ENCODE measurements at places on chromosomes 12 and 14.

DNA sequence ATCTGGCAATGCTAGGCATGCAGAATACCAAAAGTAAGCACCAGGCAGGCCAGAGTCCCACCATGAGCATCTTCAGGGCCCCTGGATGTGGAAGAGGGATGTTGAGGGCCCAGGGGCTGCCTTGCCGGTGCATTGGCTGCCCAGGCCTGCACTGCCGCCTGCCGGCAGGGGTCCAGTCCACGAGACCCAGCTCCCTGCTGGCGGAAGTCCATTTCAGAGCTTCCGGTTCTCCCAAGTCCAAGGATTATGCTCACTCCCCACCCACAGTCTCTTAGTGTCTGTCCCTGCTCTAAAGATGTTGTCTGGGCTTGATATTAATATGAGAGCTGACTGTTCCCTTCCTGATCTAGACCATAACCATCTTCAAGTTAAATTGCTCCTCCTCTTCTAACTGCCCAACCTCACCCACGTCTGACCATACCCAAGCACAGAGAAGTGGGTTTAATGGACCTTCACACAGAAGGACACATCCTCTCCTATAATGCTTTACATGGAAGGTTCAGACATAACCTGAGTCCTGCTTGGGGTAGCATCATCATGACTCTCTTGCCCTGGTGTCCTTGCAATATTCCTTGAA lies 117.4 kb downstream of the DAD1 start:
- peak; percentile 30 for DNase-seq

- no peak for DNase-seq
Observed at GRCh38 chr14:92651106-92651757, 97.2 kb downstream of the LGMN start.

DNA sequence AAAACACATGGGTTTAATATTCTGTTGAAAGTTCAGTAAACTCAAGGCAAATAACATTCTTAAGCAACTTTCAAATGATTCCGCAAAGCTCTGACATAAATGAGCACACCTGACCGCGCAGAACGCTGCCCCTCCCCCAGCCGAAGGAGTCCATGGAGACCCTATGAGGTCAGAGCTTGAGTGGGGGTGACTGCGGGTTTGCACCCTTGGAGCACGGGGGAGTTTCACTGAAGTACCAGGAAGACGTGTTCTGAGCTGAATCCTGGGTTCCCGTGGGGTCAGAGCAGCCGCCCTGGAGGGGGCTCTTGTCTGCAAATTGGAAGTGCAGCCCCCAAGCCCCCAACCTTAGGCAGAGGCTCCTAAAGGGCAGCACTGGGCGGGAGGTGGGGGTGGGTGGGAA lies 324.1 kb upstream of the SFSWAP start:
- DNase-seq: no peak

DNA sequence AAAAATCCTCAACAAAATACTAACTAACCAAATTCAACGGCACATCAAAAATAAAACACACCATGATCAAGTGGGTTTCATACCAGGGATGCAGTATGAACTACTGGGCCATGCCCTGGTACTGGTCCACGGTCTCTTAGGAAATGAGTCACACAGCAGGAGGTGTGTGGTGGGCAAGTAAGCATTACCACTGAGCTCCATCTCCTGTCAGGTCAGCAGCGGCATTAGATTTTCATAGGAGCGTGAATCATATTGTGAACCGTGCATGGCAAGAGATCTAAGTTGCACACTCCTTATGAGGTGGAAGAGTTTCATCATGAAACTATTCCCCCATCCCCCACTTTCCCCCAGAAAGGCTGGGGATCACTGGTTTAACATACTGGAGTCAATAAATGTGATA lies 6.7 kb upstream of the LGR5 start:
- DNase-seq: no peak

GRCh38 chr12:39723831-39724230 lies 104.2 kb upstream of the ABCD2 start:
- DNase-seq: no peak

GRCh38 chr12:23458640-23459039 lies 490.8 kb downstream of the SOX5 start:
- no peak for DNase-seq

GRCh38 chr14:79091381-79091963 lies 921.3 kb downstream of the NRXN3 start:
- no peak for DNase-seq

GRCh38 chr12:53061404-53062010 lies 11.6 kb downstream of the TNS2 start:
- peak; percentile 67 for DNase-seq

DNA sequence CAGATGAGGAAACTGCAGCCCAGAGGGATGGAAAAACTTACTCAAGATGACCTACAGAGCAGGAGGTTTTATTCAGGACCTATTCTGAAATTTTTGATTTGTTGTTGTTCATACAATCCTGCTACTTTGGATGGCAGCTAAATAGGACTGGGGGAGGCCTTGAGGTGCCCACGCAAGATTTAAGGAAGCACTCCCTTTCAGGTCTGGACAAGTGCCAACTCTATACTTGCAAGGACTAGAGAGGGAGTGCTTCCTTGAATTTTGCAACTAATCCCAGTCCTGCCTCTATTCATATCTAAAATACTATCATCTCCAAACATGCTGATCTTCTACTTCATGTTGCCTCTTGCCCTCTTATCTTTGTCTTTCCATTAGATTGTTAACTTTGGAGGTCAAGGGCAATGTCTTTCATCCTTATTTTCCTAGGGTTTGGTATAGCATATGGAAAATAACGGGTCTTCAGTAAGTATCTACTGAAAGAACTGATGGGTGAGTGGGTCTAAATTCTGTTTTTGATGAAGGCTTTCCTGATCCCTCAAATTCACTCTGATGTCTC lies 28.6 kb upstream of the PPM1H start:
- no peak for DNase-seq

GRCh38 chr12:33115716-33116115 lies 219.1 kb upstream of the PKP2 start:
- no peak for DNase-seq

All from HuH-7 (cell line).